ENCODE measurements at places on chromosomes 3 and 15. TPM values are rescaled to one million over a fixed set of nuclear protein-coding genes. Genes with fewer than 3 reads are reported as not detected.

- no peak for DNase-seq
- H3K27me3 ChIP-seq: no peaks in the 10 kb centered on the region
- no peak overlapping the region for H3K27ac ChIP-seq
- no peaks in the 10 kb centered on the region for H3K4me1 ChIP-seq
- H3K4me3 ChIP-seq: no peak overlapping the region
Observed at GRCh38 chr3:131549340-131549739, 46.6 kb upstream of the MRPL3 start.

- no peak for DNase-seq
- H3K4me1 ChIP-seq: no peaks in the 10 kb centered on the region
- H3K4me3 ChIP-seq: no peak overlapping the region
- no peaks in the 10 kb centered on the region for H3K27me3 ChIP-seq
- no peak overlapping the region for H3K27ac ChIP-seq
Observed at GRCh38 chr3:632571-633170, 436.1 kb downstream of the CHL1 start.

The DNASE1L3 gene
- polyA plus RNA-seq: not detected

The PRKCD gene
- polyA plus RNA-seq: 329 TPM

- DNase-seq: no peak
- H3K27ac ChIP-seq: no peak overlapping the region
- H3K36me3 ChIP-seq: no peaks in the 10 kb centered on the region
Observed at GRCh38 chr15:60486742-60487141, 7.8 kb upstream of the ICE2 start.

Data from CD14-positive monocyte (primary cell).